ENCODE measurements at places on chromosomes 7 and 10. TPM values are rescaled to one million over a fixed set of nuclear protein-coding genes. Genes with fewer than 3 reads are reported as not detected.

DNA sequence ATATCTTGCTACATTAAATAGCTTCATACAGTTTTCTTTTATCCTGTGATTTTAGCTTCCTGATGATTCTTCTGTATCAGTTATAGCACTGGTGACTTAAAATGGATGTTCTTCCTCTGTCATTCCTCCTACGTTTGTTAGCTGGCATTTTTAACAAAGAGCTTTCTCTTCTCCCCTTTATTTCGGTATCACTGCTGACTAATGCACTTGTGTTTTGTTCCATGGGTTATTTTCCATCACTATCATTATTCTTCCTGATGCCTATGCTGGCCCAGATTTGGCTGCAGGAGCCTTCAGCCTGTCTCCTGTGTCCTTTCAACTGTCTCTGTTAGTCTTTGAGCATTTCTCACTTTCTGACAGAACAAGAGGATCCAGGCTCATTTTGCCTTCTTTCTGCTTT lies 13.1 kb downstream of the BMS1 start:
- no peak for DNase-seq

- DNase-seq, result no peak
Measured at GRCh38 chr7:15495170-15495569, 66.6 kb downstream of the AGMO start.

DNA sequence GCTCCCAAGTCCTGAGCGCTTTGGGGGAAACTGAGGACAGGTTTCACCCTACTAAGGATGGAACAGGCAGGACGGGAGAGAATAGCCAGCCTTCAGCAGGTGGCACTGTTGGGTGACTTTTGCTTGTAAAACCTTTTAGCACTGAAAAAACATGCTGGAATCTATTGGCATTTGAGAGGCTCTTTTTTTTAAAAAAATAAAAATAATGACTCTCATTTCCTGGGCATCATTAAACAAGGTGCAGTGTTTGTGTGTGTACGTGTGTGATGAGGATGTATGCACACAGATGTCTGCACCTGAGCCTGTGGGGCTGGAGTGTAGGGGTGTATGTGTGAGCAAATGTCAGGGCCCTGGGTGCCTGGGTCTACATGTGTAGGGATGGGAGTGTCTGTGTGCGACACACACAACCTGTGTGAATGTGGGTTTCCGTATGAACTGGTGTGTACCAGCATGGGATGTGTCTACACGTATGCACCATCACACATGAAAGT lies 177.9 kb downstream of the RPS24 start:
- peak; percentile 12 for DNase-seq

DNA sequence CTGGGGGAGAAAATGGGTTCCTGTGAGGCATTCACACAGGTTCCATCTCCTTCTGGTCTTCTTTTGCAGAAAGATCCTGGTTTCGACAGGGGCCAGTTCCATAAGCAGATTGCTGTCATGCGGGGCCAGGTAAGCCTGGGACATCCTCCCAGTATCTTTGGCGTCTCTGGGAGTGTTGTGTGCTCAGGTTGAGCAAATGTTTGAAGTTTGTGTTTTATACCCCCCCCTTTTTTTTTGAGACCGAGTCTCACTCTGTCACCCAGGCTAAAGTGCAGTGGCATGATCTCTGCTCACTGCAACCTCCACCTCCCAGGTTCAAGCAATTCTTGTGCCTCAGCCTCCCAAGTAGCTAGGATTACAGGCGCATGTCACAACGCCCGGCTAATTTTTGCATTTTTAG lies 20.0 kb downstream of the AVPI1 start:
- DNase-seq, result no peak

- no peak for DNase-seq
Measured at GRCh38 chr7:36084485-36085091, 68.5 kb upstream of the EEPD1 start.

- DNase-seq, result no peak
Measured at GRCh38 chr10:79293841-79294581, 53.3 kb upstream of the PPIF start.

- no peak for DNase-seq
Measured at GRCh38 chr10:116103668-116104067, 169.3 kb downstream of the GFRA1 start.

DNA sequence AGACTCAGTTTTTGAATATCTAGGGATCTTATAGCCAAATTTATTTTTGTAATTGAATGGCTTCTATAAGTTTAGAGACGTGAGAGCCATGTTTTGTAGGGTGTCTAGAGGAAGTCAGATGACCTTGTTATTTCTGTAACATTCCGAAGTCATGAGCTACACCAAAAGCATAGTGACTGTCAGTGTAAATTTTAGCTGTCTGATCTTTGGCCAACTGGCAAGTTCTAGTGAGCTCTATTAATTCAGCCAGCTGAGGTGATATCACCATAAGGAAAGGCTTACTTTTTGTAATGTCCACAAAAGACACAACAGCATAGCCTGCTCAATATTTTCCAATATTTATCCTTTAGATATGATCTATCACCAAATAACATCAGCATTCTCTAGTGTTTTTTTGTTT lies 9.9 kb upstream of the NT5C3A start:
- DNase-seq, result no peak

DNA sequence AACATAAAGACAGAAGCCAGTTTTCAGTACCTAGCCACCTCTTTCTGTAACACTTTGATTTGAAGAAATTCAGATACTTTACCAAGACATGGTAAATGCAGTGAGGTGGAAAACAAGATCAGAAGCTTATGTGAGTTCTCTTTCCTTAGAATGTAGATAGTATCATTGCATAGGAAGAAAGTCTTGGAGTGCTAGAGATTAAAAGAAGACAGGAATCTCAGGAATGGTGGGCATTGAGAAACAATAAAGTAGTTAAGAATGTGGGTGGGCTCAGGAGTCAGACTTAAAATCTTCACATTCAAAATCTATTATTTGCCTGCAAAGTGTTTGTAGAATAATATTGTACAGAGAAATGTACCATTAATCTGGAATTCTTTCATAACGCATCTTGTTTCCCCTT lies 58.9 kb downstream of the POLL start:
- DNase-seq, result no peak

DNA sequence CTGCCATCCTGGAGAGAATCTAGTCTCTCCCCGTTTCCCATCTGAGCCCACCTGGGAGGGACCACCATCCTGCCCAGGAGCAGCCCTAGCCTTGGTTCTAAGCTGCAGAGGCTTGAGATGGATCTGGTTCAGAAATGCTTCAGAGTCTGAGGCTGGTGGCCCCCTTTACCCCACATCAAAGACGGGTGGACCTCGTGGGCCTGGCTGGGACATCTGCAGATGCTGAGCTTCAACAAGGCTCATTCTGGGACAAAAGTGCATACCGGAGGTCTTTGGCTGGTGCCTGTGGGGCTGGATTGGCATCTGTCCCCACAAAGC lies 4.9 kb upstream of the IRF5 start:
- DNase-seq, result no peak

GRCh38 chr7:4681886-4682620 lies at the start of gene FOXK1:
FOXK1 (plus strand) TSS chr7:4682295; CDS start chr7:4682309, 14 bp downstream.
- peak; percentile 75 for DNase-seq

- DNase-seq, result no peak
Measured at GRCh38 chr10:47295411-47295810, 4.6 kb upstream of the GDF10 start.

- no peak for DNase-seq
Measured at GRCh38 chr10:119541459-119542356, 811 bp downstream of the RGS10 start.

The AASS gene
- total RNA-seq, result 3.4 TPM

The CELF2 gene
- 178 TPM for total RNA-seq

The SLC26A4 gene
- 7.7 TPM for total RNA-seq

The EN2 gene
- total RNA-seq, result not detected

The SMURF1 gene
- total RNA-seq, result 24.6 TPM

The CYP2C8 gene
- total RNA-seq, result not detected

The TRIL gene
- not detected for total RNA-seq

The CNNM1 gene
- 0.33 TPM for total RNA-seq

Data from naive thymus-derived CD4-positive, alpha-beta T cell (primary cell).